ENCODE measurements at places on chromosomes 2 and 18.
A peak's percentile ranks its signal among the peaks of the same experiment; 100 is the strongest.

GRCh38 chr2:227876300-227876801 is 4.9 kb downstream of the DAW1 start:
- no peak for DNase-seq

DNA sequence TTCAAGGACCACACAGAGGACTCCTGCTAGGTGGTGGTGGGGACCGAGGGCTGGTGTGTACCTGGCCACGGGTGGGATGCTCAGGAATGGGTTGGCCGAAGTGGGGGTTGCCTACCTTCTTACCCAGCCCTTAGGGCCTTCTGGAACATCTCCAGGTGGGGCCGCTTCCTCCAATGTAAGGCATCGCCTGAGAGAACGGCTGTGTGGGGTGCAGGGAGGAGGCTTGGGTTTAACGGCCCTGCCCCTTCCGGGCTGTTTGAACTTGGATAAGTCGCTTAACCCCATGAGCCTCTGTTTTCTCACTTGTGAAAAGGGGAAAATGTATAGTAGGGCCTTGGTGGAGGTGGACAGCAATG is 35.0 kb downstream of the EMILIN2 start:
- DNase-seq, result no peak

- no peak for DNase-seq
These were observed 884 bp downstream of the HES6 start for GRCh38 chr2:238238766-238239542.

DNA sequence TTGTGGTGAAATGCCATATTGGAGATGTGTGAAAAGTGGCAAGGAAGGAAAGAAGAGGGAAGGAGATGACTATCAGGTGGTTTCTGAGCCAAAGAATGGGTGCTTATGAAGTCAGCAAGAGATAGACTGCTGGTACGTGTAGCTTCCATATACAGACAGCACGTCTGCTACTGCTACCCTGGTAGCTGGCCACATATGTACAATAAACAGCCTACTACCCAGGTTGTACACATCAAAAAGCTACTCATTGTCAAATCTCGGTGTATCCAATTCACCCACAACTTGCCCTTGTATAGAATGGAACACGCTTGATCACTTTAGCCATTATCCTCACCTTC is 761.8 kb downstream of the LRRTM4 start:
- no peak for DNase-seq

- no peak for DNase-seq
These were observed 87.8 kb downstream of the KCTD1 start for GRCh38 chr18:26460449-26461091.

GRCh38 chr2:195683174-195683573 is 26.1 kb downstream of the SLC39A10 start:
- no peak for DNase-seq

DNA sequence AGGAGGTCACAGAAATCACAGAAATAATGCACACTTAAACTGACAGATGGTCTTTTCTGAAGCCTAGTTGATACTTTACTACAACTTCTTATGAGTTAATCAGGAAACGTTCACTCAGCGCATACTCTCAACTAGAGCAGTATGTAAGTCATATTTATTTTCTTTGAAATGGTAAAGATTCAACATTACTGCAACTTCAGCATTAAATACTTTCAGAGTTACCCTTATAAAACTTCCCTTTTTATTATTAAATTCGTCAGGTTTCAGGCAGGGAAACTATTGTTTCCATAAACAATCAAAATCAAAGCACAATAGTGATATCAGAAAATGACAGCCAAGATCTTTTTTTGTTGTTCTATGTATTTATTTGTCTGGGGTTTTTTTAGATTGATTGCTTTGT is 222.6 kb upstream of the RND3 start:
- DNase-seq, result no peak

DNA sequence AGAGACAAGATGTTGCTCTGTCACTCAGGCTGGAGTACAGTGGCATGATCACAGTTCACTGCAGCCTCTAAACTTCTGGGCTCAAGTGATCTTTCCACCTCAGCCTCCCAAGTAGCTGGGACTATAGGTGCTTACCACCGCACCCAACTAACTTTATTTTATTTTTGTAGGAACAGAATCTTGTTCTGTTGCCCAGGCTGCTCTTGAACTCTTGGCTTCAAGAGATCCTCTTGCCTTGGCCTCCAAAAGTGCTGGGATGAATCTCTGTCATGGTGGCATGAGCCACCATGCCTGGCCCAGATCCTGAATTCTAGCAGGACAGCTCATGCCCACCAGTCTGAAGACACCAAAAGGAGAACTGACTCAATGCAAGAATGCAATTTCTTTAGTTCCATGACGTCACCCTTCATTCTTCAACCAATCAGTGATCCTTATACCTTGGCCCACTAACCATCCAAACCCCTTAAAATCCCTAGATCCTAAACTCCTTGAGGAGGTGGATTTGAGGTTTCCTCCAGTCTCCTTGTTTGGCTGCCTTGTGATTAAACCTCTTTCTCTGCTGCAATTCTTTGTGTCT is 25.6 kb upstream of the CXXC1 start:
- no peak for DNase-seq

- no peak for DNase-seq
These were observed 41.9 kb downstream of the CDC42EP3 start for GRCh38 chr2:37629529-37629928.

DNA sequence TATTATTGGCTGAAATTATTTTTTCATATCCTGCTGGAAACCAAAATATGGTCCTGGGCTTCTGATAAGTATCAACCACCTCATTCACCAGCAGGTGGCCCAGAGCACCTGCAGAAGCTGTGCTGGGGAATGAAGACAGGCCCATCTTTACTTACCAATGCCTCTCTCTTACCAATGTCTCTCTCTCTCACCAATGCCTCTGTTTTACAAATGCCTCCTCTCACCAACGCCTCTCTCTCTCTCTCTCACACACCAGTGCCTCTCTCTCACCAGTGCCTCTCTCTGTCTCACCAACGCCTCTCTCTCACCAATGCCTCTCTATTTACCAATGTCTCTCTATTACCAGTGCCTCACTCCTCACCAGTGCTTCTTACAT is 2.3 kb upstream of the MAL start:
- DNase-seq, result peak; percentile 34

- no peak for DNase-seq
These were observed 86.6 kb upstream of the RGPD5 start for GRCh38 chr2:109707281-109708147.
